ENCODE measurements at places on chromosomes 13 and 19.
A peak's percentile ranks its signal among the peaks of the same experiment; 100 is the strongest.

DNA sequence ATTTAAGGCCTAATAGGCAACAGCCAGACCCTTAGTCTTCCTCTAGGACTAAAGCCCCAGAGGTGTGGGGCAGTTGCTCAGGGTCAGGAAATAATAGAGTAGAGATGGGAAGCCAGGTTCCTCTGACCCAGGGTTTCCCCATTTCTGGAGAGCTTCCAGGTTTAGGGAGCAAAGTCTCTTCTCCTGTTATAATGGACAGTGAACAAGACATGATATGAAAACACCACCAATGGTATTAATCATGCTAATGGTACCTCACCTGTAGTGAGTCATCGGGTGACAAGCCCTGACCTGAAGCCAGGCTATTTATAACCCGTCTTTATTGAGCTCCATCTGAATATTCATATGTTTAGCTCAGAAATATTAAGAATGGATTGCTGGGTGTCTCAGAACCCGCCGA, 24.6 kb downstream of the BICRA start:
- DNase-seq = no peak

DNA sequence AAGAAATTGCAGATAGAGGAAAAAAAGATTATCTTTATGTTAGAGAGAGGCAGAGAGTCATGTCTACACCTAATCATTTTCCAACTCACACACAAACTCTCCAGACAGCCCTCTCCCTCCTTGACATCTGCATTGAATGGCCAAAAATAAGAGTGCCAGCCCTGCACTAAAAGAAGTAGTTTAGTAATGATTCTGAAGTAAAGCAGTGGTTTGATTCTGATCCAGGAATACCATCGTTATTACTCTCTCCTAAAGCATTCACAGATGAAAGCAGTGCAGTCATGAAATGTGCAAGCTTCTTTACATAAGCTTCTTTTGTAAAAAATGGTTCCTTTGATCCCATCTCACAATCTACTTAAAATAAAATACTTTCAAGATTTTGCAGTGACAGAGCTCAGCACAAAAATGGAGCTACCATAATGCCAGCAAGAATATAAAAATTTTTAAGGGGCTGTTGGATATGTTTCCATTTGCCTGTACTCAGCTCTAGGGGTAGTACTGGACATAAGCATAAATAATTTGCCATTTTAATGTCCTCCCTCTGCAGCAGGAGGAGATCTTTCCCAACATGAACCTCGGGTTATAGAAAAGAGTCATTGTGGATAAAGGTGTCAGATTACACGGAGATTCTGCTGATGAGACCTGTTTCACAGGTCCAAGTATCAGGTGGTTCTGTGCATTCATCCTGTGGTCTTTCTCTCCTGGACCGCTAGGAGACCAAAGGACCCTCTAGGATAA, 406.3 kb downstream of the DCT start:
- DNase-seq = no peak

- peak; percentile 74 for DNase-seq
These were observed 2.5 kb upstream of the KEAP1 start for GRCh38 chr19:10505583-10506229.

GRCh38 chr13:45384474-45385174, 33.5 kb downstream of the SLC25A30 start:
- DNase-seq = no peak

DNA sequence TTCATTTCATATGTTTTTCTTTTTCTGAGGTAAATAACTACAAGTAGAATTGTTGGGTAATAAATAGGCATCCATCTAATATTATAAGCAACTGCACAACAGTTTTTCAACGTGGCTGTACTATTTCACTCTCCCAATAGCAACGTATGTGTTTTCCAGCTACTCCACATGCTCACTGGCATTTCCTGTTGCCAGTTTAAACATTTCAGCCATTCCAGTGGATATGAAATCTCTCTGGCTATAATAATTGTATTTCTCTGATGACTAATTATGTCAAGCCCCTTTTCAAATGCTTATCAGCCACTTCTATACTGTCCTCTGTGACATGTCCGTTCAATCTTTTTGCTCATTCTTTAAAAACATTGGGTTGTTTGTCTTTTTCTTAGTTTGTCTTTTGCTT, 26.8 kb upstream of the ALOX5AP start:
- DNase-seq = no peak

All from stimulated activated CD8-positive, alpha-beta memory T cell treated with anti-CD3 and anti-CD28 coated beads, Interleukin-2, amount 100 ng/mL, for 48 hours (primary cell).